ENCODE measurements at places on chromosomes 5 and 9.
A peak's percentile ranks its signal among the peaks of the same experiment; 100 is the strongest.

DNA sequence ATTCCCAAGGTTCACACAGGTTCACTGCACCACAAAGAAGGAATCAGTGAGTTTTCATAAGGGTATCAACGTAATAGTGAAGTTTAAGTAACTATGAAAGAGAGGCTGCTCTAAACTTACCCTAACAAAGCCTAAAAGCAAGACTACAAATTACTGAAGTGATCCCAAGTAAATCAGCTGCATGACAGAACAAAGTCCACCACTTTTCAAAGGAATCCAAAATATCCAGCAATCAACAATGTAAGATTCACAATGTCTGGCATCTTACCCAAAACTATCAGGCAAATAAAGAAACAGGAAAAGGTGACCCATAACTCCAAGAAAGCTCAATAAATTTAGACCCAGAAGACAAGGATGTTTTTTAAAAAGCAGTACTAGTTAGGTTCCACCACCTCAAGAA lies 70.1 kb downstream of the GNAQ start:
- H3K4me1 ChIP-seq: peaks cover 3% of the 10 kb centered on the region
- H3K27me3 ChIP-seq: no peaks in the 10 kb centered on the region
- no peaks in the 10 kb centered on the region for H3K36me3 ChIP-seq
- no peak overlapping the region for H3K4me3 ChIP-seq
- H3K27ac ChIP-seq: no peak overlapping the region

GRCh38 chr5:158494541-158494940 lies 605.2 kb downstream of the EBF1 start:
- DNase-seq: no peak
- H3K4me3 ChIP-seq: no peak overlapping the region
- no peak overlapping the region for H3K27ac ChIP-seq
- H3K27me3 ChIP-seq: no peaks in the 10 kb centered on the region
- no peaks in the 10 kb centered on the region for H3K36me3 ChIP-seq

DNA sequence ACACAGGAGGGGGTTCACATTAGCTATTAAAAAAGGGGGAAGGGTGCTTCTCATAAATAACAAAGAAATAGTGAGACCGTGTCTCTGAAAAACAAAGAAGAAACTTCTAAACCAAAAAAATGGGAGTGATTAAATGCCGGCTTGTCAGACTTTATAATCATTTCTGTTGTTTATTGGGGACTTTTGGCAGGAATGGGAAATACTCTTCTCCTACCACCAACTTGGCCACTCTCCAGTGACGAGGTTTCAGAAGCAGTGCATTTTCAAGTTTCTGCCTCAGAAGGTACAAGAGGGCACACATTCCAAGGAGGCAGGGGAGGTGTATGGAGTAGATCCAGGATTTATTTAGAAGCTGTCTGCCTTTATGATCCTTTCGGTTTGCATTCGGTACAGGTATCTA lies 46.2 kb downstream of the LIX1 start:
- H3K27me3 ChIP-seq: no peaks in the 10 kb centered on the region
- peaks cover 6% of the 10 kb centered on the region for H3K4me1 ChIP-seq
- DNase-seq: no peak
- no peak overlapping the region for H3K27ac ChIP-seq
- no peaks in the 10 kb centered on the region for H3K36me3 ChIP-seq

- H3K27me3 ChIP-seq: no peaks in the 10 kb centered on the region
- no peaks in the 10 kb centered on the region for H3K36me3 ChIP-seq
- no peak overlapping the region for H3K4me3 ChIP-seq
- DNase-seq: no peak
Observed at GRCh38 chr5:17277907-17278306, 60.5 kb downstream of the BASP1 start.

- no peak for DNase-seq
- H3K27me3 ChIP-seq: no peaks in the 10 kb centered on the region
- H3K4me1 ChIP-seq: no peaks in the 10 kb centered on the region
- H3K4me3 ChIP-seq: no peak overlapping the region
- peaks cover 2% of the 10 kb centered on the region for H3K36me3 ChIP-seq
- no peak overlapping the region for H3K27ac ChIP-seq
Observed at GRCh38 chr5:157734436-157734835, 3.2 kb downstream of the THG1L start.

DNA sequence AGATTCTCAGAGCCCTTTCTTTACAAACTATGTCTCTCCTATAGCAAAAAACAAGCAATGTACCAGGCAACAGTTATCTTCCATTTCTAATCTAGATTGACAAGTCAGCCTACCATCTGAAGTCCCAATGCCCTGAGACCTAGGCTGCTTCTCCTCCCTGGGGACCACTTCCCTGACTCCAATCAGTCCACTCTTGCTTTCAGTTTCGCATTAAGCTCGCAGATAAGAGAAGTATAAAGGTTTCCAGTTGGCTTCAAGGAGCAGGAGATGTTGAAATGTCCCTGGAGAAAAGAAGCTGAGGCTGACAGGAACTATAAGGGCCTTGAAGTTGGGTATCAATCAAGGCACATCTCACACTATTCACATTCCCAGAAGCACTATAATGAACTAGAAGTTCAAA lies 32.3 kb downstream of the ERP44 start:
- H3K4me3 ChIP-seq: no peak overlapping the region
- H3K27me3 ChIP-seq: no peaks in the 10 kb centered on the region
- H3K27ac ChIP-seq: no peak overlapping the region
- DNase-seq: no peak
- no peaks in the 10 kb centered on the region for H3K36me3 ChIP-seq

DNA sequence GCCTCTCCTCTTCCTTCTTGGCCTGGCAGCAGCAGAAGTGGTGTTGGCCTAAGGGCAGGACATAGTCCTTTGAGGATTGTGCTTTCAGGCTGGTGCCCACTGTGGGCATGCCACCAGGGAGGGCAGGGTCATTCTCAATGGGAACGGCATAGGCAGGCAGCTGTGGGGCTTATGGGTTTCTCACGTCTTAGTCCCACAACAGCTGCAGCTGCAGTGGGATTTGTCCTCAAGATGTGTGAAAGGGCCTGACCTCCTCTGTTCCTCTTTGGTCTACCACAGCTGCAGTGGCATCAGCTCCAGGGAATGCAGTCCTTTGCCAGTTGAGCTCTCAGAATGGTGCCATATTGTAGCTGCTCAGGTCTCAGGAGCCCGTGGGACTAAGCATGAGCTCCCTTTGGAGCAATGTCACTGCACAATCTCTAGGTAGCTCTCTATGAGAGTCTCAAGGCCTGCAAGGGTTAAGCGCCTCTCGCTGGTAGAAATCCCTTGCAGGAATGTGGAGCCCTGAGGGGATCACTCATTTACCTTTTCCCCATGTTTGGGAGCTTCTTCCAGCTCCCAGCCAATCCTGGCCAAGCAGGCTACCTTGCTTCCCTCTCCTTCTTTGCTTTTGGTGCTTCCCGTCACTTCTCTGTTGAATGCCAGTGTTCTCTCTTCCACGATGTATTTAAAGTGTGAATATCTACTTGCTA lies 104.8 kb downstream of the GNA14 start:
- H3K27me3 ChIP-seq: no peaks in the 10 kb centered on the region
- no peaks in the 10 kb centered on the region for H3K36me3 ChIP-seq
- no peak for DNase-seq
- H3K4me1 ChIP-seq: no peaks in the 10 kb centered on the region
- no peak overlapping the region for H3K27ac ChIP-seq
- no peak overlapping the region for H3K4me3 ChIP-seq

GRCh38 chr9:90795084-90795483 lies 6.5 kb upstream of the SYK start:
- no peaks in the 10 kb centered on the region for H3K36me3 ChIP-seq
- DNase-seq: no peak
- H3K27ac ChIP-seq: no peak overlapping the region
- no peak overlapping the region for H3K4me3 ChIP-seq
- H3K27me3 ChIP-seq: no peaks in the 10 kb centered on the region
- peaks cover 4% of the 10 kb centered on the region for H3K4me1 ChIP-seq

DNA sequence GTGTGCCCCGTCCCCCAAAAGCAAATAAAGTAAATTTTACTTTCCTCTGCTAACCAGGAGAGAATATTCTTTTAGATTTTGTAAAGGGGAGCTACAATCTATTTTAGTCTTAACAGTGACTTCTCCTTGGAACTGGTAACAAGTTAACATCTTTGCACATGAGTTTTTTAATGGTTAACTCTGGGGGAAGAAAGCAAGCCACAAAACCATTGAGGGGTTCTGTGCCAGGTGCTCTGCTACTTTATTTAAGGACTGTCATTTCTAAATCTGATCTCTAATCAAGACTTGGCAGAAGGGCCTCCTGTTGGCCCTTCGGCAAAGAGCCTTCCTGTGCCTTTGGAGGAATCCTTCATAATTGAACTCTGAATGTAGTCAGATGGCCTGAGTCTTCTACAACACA lies 153.4 kb downstream of the SLC12A2 start:
- H3K4me1 ChIP-seq: no peaks in the 10 kb centered on the region
- H3K27me3 ChIP-seq: no peaks in the 10 kb centered on the region
- H3K27ac ChIP-seq: no peak overlapping the region
- no peaks in the 10 kb centered on the region for H3K36me3 ChIP-seq

- H3K27me3 ChIP-seq: no peaks in the 10 kb centered on the region
- no peaks in the 10 kb centered on the region for H3K36me3 ChIP-seq
- no peak overlapping the region for H3K4me3 ChIP-seq
Observed at GRCh38 chr5:58453306-58453705, 6.6 kb downstream of the PLK2 start.

DNA sequence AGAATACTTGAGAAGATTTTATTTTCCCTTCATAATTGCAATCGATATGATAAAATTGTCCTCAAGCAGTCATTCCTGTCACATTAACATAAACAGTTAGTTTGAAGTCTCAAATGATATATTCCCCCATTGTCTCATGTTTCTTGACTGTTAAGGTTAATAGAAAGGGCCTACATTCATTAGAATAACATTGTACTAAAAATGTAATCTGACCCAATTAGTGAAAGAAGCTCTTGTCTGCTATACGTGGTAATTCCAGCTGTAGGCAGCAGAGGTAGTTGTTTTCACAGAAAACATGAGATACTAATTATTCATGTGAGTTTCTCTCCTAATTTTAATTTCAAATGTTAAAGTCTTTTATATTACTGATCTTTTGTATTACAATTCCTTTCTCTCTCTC lies 25.9 kb upstream of the AP3B1 start:
- H3K4me3 ChIP-seq: no peak overlapping the region
- H3K36me3 ChIP-seq: no peaks in the 10 kb centered on the region
- no peaks in the 10 kb centered on the region for H3K4me1 ChIP-seq
- no peaks in the 10 kb centered on the region for H3K27me3 ChIP-seq
- DNase-seq: peak; percentile 11

DNA sequence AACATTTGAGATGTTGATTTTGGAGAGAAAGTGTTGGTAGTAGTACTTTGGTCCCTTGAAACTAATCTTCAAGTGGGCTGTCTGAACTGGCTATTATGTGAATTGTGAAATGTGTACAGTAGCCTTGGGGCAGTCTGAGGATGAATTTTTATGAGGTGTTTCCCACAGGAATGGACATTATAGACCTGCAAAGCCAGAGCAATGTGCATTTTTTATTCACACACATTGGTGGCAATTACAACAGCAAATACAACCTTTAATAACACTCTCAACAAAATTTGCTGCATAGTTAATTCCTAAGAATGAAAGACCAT lies 147.0 kb downstream of the PAM start:
- DNase-seq: no peak
- H3K4me3 ChIP-seq: no peak overlapping the region
- no peaks in the 10 kb centered on the region for H3K27me3 ChIP-seq
- H3K27ac ChIP-seq: no peak overlapping the region
- no peaks in the 10 kb centered on the region for H3K36me3 ChIP-seq

DNA sequence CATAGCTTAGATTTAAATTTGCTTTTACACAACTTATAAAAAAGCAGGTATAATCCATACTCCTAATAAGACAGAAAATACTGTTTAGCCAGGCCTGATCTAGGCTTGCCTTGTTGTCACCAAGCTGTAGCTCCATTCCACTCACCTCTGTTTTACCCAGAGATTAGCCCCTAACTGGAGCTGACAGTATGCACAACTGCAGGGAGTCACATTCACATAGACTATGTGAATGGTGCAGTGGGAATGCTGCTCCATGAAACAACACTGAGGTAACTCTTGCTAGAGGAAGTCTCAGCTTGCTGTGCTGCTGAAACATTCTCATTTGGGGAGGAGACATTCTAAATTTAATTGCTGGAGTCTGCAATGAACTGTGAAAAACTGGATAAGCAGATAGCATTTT lies 209.1 kb downstream of the TMEM232 start:
- no peak for DNase-seq
- H3K36me3 ChIP-seq: no peaks in the 10 kb centered on the region
- H3K4me1 ChIP-seq: no peaks in the 10 kb centered on the region

GRCh38 chr9:136631038-136632000 lies 31.4 kb upstream of the EGFL7 start:
- no peak overlapping the region for H3K27ac ChIP-seq
- no peaks in the 10 kb centered on the region for H3K36me3 ChIP-seq
- H3K4me1 ChIP-seq: peaks cover 12% of the 10 kb centered on the region
- H3K4me3 ChIP-seq: no peak overlapping the region
- DNase-seq: peak; percentile 81

DNA sequence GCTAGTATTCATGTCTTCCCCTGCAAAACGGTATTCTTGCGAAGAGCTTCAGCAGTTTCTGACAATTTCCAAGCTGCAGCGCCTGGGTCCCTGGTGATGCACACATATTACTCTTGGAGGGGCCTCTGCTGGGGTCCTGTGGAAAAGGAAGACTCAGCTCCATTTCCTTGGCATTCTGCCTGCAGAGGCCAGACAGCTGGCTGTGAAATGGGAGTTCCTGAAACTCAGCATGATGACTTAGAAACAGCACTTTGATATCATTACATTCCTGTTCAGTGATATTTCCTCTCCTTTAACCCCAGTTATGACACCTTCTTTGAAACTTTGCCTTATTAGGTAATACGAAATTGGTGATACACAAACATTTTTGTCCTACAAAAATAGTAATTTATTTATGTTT lies 98.5 kb downstream of the APBA1 start:
- H3K4me3 ChIP-seq: no peak overlapping the region
- no peak for DNase-seq
- no peaks in the 10 kb centered on the region for H3K36me3 ChIP-seq
- H3K27ac ChIP-seq: no peak overlapping the region
- no peaks in the 10 kb centered on the region for H3K4me1 ChIP-seq

DNA sequence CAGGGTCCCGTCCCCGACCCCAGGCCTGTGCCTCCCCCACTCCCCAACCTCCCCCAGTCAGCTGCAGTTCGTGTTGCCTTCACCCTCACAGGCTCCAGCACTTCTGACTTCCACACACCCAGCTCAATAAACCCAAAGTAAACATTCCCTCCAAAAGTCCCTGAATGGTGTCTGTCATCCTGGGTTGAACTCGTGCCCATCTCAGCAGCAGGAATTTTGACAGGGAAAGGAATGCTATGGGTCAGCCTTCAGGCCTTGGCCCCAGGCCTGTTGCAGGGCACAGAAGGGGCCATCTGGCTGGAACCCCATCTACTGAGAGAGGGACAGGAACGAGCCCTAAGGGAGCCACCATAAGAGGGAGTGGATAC lies 29.6 kb upstream of the CNOT6 start:
- H3K36me3 ChIP-seq: no peaks in the 10 kb centered on the region
- H3K27ac ChIP-seq: no peak overlapping the region
- no peaks in the 10 kb centered on the region for H3K27me3 ChIP-seq
- no peaks in the 10 kb centered on the region for H3K4me1 ChIP-seq
- DNase-seq: no peak
